ENCODE measurements at places on chromosomes 11 and 22.
A peak's percentile ranks its signal among the peaks of the same experiment; 100 is the strongest.

DNA sequence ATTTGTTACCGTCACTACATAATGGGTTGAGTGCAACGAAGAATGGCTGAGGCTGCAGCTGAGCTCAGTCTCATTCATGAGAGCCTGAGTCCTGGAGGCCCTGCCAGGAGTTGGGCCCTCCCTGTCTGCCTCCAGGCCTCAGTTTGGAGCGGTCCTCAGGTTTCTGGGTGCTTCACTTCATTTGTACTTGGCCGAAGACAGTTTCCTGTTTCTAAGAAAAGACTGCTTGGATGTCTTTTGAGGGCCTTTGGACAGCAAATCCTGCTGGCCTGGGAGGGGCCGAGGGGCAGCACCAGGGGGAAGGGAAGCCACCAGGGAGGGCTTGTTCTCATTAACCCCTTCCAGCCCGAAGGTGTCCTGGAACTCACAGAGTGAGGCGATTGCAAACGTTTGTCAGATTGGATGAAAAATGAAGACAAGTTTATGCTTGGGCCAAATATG is 163.1 kb downstream of the ETS1 start:
- no peak for DNase-seq

DNA sequence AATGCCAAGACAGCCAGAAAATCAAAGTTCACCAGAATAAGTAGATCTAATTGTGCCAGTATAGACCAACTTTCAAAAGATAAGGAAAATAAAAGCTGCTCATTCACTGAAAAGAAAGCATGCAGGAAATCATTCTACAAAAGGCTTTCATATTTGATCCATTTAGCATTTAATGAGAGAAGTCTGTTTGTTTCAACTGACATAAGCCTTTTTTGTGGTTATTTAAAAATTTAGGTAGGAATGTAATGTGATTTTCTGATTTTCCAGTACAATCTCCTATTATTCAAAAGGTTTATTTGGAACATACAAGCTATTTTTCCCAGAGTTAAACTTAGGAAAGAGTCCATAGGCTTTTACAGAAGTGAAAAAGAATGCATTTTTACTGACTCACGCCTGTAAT is 92.7 kb downstream of the SBF2 start:
- no peak for DNase-seq

GRCh38 chr11:18736590-18737148 is 10.7 kb upstream of the IGSF22 start:
- DNase-seq, result no peak

GRCh38 chr11:5550440-5551095 is 2.2 kb upstream of the OR52H1 start:
- DNase-seq, result no peak

GRCh38 chr11:19244621-19245020 is 3.9 kb upstream of the E2F8 start:
- no peak for DNase-seq

GRCh38 chr11:29364006-29364405 is 652.8 kb downstream of the KCNA4 start:
- no peak for DNase-seq

DNA sequence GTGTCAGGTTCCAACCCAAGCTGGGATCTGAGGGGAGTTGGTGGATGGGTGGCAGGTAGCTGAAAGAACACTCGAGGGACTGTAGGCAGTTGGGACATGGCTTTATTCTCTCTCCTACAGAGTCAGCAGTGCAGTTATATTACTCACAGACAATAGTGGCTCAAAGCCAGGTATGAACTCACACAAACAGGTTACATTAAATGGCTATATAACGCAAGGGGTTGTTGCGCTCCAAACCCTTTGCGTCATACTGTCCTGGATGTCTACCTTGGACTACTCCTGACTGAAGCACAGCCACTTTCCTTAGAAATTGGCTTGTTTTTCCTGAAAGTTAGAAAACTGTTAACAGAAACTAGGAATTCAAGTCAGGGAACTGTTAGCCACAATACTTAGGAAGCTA is 66.4 kb upstream of the OR4B1 start:
- no peak for DNase-seq

- no peak for DNase-seq
These were observed 18.4 kb upstream of the TLCD5 start for GRCh38 chr11:120306519-120307242.

DNA sequence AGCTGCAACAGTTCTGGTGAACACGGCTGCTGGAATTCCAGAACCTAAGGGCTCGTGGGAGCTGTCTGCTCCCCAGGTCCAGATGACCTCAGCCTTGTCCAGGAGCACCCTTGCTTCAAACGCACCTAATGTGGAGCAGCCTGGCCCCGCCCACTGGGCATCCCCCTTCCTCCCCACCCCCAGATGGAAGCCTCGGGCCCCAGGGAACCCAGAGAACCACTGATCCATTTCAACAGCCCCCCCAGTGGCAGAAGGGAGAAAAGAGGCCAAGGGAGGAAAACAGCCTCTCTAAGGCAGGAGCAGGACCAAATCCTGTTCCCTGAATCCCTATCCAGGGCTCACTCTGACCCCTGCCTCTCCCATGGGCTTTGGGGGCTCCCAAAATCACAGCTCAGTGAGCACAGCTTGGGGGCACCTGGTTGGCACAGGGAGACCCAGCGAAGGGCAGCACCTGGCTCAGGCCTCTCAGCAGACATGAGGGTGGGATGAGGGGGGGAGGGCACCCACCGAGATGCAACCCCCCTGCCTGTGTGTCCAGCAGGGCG is 1.2 kb downstream of the CYTH4 start:
- DNase-seq, result peak; percentile 68

DNA sequence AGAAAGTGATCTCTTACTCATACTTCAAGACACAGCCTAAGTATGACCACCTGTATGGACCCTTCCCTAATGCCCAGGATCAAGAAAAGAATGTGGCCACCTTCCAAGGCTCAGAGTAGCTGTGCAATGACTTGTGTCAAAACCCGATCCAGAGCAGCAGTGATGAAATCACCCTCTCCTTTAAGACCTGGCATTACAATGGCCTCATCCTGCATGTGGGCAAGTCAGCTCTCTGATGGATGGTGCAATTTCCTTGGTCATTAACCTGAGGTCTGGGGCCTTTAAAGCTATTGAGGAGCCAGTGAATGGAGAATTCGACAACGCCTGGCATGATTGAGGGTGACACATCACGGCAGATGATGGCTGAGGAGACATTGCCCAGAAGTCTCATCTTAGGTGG is 9.1 kb upstream of the TUBA8 start:
- no peak for DNase-seq

DNA sequence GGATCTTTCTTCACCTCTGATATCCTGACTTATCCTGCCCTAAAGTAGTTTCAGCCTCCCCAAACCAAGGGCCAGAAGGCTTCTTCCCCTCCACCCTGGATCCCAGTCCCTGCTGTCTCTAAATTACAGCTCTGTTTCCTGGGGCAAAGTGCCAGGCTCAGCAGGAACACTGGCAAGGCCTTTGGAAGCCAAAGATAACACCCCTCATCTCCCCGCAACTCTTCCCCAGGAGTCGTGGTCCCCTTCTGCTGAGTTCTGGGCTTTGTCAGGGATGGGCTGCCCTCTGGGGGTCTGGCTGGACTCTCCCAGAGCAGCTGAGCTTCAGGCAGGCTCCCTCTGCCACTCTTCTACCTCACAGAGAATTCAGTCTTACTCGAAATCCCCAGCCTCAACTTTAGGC is 53.8 kb upstream of the AMPD3 start:
- DNase-seq, result no peak

DNA sequence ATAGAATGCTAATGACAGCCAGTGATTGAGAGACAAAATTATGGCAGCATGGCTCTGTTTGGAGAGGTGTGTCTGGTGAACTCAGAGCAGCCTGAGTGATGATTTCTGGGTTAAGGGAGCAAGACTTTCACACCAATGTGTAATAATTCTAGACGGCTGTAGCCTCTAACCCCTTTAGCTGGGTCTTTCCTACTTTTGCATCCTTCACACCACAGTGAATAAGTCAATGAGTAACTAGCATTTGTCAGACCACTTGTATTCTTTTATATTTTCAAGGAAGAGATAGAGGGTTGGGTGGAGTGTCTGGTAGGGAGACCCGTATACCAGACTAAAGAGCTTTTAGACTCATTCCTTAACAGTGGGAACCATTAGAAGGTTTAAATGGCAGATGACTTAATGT is 50.4 kb downstream of the ATXN10 start:
- no peak for DNase-seq

DNA sequence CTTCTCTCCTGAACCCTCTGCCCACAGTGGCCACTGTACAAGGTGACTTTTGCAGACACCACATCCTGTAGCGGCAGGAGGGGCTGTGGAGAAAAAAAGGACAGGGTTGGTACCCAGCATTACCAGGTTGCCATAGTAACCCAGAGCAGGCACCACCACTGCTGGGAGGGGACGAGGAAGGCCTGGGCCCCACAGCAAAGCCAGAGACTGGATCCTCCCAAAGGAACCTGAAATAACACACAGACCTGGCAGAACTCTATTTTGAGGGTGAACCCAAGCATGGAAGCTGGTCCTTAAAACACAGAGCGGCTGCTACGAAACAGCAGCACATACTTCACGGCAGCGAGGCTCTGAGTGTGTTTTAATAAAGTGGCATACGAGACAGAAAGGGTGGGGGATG is 380.6 kb downstream of the CTTN start:
- no peak for DNase-seq

DNA sequence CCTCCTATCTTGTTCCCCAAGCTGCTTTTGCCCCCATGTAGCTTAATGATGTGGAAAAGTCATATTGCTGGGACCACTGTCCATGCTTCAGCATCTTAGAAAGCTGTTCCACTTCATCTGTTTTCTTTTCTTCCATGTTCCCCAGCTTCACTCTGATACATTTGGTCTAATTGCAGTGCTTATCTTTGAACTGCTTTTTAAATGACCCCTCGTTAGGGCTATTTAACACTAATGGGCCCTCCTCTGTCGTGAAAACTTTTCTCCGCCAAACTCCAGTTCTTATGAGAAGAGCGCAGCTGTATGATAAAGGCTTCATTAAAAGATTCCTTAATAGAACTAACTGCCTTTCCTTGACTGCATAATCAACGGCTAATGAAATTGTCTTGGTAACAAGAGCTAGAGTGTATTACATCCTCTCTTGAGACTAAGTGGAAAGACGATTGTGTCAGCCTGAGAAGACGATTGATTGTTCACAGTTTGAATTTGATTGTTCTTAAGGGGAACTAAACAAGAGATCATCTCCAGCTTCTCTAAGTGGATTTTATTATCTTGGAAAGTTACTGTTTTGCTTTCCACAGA is 165.0 kb upstream of the MTNR1B start:
- DNase-seq, result no peak

DNA sequence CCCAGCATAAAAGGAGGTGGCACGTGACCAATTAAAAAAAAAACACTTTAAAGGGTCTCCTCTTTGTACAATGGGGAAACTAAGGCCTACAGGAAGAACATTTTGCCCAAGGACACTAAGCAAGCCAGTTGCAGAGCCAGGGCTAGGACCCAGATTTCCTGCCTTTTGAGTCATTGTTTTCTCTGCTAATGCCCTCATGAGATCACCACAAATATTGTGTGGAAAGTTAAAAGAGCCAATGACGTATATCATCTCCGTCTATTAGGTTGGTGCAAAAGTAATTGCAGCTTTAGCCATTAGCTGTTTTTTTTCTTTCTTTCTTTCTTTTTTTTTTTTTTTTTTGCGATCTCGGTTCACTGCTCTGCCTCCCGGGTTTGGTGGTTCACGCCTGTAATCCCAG is 24.1 kb upstream of the LRRC32 start:
- no peak for DNase-seq

- no peak for DNase-seq
These were observed 47.1 kb downstream of the ASCL2 start for GRCh38 chr11:2223153-2223794.

DNA sequence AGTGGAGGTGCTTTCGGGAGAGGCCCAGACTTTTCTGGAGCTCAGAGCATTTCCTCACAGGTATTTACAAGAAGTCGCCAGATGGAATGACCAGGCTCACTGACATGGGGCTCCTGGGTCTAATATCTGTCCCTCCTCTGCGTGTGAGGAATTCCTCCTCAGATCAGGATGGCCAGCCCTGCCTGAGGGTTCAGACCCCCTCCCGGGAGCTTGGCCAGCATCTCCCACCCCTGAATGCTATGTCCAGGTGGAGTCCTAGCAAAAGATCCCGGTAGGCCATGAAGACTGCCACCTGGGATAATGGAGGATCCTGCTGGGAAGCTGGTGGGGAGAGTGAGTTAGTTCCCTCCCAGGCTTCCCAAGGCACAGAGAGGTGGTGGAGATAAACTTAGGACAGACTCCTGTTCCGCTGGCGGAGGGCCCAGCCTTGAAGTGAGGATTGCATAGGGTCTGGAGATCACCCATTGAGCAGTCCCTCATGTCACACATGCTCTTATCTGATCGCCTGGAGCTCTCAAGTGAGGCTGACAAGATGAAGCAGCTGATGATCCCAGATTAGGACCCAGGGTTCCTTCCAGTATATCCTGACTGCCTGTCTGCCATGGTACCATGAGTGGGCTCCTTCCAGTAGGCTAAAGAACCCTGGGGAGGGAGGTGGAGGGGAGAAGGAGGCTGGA is 5.7 kb downstream of the OAF start:
- no peak for DNase-seq

DNA sequence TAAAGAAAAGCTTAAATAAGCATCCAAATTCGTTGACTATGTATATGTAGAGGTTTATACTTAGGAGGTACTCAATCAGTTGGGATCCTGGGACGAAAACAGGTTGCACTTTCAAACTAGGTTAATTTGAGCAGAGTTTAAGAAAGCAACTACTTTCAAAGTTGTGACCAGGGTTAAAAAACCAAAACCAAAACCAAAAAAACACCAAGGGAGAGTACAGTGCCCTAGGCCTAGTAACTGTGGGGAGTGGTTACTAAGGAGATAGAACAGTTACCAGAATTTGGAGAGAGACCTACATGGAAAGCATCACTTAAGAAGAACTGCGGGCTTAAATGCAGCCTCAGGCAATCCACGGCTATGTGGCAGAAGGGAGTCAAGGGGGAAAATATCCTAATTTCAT is 148.3 kb downstream of the JRKL start:
- no peak for DNase-seq

GRCh38 chr11:61688365-61689163 is 8.4 kb downstream of the DAGLA start:
- no peak for DNase-seq

DNA sequence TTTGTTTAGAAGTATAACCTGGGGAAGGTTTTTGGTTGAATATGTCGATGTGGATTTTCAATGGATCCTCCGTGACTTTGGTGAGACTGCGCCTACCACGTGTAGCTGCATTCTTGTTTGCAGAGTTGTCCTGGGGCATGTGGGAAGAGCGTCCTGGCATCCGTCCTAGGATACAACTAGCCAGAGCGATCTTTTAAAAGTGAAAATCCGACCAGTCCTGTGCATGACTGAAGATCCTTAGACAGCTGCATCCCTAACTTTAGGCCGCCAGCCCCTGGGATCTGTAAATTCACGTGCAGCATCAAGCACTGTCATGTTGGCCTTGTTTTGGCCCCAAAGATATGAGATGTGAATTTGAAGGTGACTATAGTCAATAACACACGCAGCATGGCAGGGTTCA is 22.4 kb upstream of the THY1 start:
- no peak for DNase-seq

GRCh38 chr11:19368726-19369375 is 128.1 kb upstream of the E2F8 start:
- no peak for DNase-seq

DNA sequence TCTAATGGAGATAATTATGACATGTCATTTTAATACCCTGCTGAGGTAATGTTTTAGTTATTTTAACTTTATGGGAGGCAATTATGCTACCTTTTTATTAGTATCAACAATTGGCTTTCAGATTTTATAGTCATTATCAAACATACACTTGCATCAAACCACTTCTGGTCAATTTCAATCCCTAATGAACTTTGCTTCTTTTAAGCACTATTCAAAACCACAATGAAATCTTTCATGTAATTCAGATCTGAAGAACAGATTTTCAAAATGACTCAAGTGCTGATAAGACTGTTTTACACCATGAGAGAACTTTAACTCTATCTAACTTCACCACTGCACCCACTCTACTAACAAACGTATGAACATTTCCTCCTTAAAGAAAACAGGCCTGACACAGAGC is 25.9 kb upstream of the CCDC34 start:
- no peak for DNase-seq

Measured in activated CD8-positive, alpha-beta T cell treated with anti-CD3 and anti-CD28 coated beads for 36 hours (primary cell).